ENCODE measurements at places on chromosomes 5 and 9. TPM values are rescaled to one million over a fixed set of nuclear protein-coding genes. Genes with fewer than 3 reads are reported as not detected.

Gene TUSC1
- total RNA-seq: 7.4 TPM

Gene TXNDC8
- not detected for total RNA-seq

Gene PRSS3
- not detected for total RNA-seq

Gene P4HA2
- 26.6 TPM for total RNA-seq

Gene LPAR1
- total RNA-seq: 0.56 TPM

Gene PTGDS
- not detected for total RNA-seq

Gene GDNF
- total RNA-seq: 0.51 TPM

Gene MZB1
- not detected for total RNA-seq

Gene FGFR4
- 5.2 TPM for total RNA-seq

Gene SHOC1
- total RNA-seq: not detected

Gene PCDHGA7
- total RNA-seq: 4.2 TPM

Gene BRD3
- total RNA-seq: 128 TPM

Gene MSX2
- not detected for total RNA-seq

Gene MYMK
- not detected for total RNA-seq

Gene GLRA1
- 0.22 TPM for total RNA-seq

All from glutamatergic neuron (in vitro differentiated cells).